Adipocyte (in vitro differentiated cells): ENCODE measurements at places on chromosomes 6 and 20.

- DNase-seq, result no peak
These were observed 280.3 kb downstream of the CDC5L start for GRCh38 chr6:44667668-44668390.

GRCh38 chr6:169695131-169695530 lies 6.7 kb downstream of the WDR27 start:
- DNase-seq, result no peak

DNA sequence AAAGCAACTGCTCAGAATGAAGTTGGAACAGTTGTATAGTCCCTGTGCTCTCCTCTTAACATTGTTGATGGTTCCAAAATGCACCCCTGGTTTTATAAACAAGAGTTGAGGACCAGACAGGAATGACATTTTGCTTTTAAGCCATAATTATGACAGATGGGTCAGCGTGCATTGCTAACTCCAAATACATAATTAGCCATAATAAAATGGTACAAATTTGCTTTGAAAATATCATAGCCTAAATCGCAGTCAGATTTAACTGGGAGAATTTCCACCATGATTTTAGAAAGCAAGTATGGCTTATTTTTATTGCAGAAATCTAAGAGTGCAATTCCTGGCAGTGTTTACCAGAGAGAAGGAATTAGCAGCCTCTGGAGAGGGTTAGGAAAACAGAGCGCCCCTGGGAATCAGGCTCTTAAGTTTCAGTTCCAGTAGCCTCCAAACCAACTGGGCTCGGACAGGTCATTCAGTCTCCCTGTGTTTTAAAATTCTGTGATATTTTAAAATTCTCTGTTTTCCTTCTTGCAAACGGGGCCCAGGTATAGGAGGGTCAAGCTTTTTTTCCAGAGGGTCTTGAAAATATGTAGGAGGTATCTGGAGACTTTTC lies 302.3 kb downstream of the TBC1D7 start:
- no peak for DNase-seq

- DNase-seq, result no peak
These were observed 10.2 kb downstream of the SYNDIG1 start for GRCh38 chr20:24479595-24479994.

- DNase-seq, result peak; percentile 30
These were observed 538 bp downstream of the FERMT1 start for GRCh38 chr20:6122111-6122872.
